ENCODE measurements at places on chromosomes 1 and 21.

DNA sequence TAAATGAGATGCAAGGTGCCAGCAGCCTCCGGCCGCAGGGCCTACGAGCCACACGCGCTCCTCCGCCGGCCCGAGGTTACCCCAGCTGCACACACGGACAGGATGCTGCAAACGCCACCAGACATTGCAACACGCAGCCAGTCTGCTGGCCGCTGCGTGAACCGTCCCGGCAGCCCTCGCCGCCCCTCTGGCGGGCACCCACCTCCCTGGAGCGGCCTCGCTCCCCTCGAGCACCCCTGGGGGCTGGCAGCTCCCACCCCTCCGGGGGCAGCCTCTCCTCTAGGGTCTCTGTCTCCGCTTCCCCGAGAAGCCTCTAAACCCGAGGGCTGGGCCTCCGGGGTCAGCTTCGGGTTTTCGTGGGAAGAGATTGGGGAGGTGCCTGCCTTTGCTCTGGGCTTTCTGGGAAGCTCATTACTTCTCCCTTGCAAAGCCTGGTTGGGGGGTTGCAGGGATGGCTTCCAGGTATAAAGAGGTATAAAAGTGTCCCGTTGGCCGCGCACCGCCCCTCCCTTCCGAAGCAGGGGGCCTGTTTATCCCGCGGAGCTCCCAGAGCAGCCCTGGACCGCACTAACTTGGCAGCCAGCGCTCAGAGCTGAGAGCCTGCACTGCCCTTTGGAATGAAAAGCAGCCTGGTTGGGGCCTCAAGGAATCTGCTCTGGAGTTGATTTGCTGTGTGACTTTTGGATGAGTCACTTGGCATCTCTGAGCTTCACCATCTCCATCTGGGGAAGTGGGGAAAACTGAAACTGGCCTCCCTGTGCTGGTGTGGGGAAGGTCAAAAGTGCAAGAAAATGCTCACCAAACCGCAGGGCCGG lies 21.8 kb downstream of the DHRS3 start:
- no peak for DNase-seq

- peak; percentile 40 for DNase-seq
Observed at GRCh38 chr1:42176902-42177519, 12.5 kb upstream of the GUCA2A start.

GRCh38 chr1:215970406-215970805 lies 403.3 kb downstream of the KCTD3 start:
- no peak for DNase-seq

DNA sequence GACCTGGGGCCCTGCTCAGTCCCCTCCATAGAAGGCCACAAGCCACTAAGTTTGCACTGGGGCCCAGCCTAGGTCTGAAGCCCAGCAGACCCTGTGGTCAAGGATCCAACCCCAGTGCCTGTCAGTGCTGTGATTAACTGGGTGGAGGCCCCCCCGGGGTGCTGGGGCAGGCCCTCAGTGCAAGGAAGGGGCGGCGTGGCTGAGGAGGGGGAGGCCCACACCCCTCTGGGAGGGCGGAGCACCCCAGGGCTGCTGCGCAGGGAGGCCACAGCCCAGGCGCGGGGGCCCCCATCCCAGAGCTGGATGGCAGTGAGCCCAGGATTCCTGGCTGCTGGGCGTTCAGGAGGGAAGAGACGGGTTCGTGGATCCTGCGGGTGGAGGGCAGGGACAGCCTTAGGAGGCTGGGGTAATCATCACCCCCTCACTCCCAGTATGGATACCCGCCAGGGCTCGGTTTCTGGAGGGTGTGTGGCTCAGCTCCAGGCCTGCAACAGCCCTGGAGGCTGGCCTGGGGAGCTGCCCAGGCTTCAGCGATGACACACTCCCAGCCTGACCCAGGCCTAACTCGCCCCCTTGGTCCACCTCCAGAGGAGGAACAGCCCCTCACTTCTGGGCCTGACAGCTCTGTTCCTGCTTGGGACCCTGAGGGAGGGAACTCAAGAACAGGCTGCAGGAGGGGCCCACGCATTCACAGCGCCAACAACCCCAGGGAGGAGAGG lies 890 bp downstream of the GJC2 start:
- no peak for DNase-seq

- DNase-seq = no peak
Observed at GRCh38 chr1:172724765-172725613, 66.1 kb downstream of the FASLG start.

- DNase-seq = peak; percentile 95
Observed at GRCh38 chr21:37564341-37564923, 197.9 kb downstream of the DYRK1A start.

- DNase-seq = no peak
Observed at GRCh38 chr1:107833061-107833460, 131.9 kb downstream of the VAV3 start.

GRCh38 chr21:33518899-33519298 lies 23.0 kb downstream of the GART start:
- DNase-seq = no peak

- DNase-seq = no peak
Observed at GRCh38 chr1:24567792-24568388, 12.0 kb downstream of the NCMAP start.

DNA sequence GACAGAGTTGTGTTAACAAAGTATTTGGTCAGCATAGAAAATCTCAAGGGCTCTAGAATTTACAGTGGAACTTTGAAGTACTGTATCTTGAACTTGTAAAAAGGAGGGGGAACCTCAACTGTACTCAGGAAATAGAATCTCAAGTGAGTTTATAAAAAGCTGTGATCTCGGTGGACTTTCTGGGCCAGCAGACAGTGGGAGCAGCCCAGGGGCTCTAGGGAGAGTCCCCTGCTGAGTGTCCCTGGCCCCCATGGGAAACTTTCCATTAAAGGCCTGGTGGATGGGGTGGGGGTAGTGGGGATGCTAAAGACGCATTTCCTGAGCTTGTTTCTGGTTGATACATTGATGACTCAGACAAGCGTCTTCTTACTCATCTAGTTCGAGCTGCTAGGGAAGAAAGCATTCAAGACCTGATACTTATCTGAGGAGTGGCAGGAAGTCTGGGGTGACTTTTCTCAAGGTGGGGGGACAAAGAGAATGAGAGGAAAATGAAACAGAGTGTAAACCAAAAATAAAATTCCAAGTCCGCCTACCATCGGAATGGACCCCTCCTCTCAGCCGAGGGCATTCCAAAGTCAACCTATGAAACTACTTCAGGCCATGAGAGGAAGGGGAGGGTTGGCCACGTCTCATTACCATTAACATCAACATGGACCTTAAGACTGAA lies 65.5 kb downstream of the NID1 start:
- peak; percentile 50 for DNase-seq

DNA sequence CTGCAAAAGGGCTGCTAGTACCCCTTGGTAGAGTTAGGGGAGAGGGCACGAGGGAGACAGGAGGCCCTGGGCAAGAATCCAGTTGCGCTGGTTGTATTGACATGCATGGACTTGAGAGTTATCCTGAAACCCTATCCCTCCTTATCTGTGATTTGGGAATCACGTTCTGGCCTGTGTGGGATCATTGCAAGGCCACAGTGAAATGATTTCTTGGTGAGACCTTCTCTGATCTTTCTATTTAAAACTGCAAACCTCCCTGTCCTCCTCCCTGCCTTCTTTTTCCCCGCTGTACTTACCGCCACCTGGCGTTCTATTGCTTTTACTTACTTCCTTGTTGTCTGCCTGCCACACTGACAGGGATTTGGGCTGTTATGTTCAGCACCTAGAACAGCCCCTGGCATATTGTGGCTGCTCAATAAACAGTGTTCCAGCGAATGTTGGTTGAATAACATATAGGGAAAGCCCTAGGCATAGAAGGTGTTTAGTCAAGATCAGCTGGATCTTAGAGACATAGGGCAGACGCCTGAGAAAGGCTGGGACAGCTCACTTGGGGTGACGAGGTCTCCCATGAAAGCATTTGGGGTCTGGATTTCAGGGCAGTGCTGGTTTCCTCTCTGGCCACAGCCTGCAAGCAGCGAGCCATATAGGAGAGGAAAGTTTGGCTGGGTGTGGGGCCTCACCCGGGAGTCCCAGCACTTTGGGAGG lies 25.6 kb downstream of the ALPL start:
- DNase-seq = peak; percentile 60

DNA sequence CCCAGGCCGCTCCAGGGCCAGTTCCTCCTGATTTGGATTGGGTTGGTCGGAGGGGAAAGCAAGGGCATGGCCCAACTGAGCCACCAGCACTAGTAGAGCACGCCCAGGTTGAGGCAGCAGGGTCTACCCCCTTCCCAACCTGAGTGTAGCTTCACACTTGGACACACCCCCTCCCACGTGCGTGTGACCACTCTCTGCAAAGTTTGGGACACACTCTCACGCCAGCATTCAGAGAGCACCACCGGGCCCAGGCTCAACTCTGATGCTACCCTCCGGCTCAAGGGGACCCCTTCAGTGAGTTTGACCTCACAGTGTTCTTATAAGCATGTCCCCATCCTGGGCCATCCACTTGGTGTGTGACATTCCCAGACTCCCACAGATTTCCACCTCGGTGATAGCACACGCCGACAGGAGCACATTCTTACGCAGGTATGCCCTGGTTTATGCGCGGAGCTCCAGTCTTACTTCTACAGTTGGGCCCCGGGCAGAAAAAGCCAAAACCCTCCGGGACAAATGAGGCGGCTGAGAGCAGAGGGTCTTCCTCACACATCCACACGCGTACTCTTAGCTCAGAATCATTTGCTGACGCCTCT lies 3.0 kb upstream of the DMRTA2 start:
- no peak for DNase-seq

GRCh38 chr1:162699366-162699765 lies 67.1 kb downstream of the DDR2 start:
- no peak for DNase-seq

GRCh38 chr1:155479205-155479604 lies 83.4 kb downstream of the ASH1L start:
- peak; percentile 41 for DNase-seq

DNA sequence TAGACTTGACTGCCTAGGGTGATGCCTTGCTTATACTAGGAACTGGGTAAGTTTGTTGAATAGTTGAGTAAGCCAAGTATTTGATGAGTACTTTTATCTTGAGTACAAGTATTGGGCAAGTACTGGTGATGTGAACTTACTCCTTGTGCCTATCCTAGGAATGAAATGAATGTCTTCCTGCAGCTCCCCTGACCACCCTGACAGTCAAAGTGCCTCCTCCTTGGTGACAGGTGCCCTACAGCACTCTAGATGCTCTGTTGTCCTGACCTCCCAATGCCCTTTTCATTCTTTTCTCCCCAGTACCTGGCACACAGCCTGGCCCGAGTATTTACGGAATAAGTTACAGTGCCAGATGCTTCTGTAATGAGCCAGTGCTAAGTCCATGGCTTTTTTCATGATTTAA lies 25.5 kb downstream of the PCSK9 start:
- no peak for DNase-seq

GRCh38 chr1:24859063-24860010 lies 70.7 kb downstream of the RUNX3 start:
- DNase-seq = no peak

- peak; percentile 41 for DNase-seq
Observed at GRCh38 chr1:9289711-9290485, 2.8 kb upstream of the SPSB1 start.

DNA sequence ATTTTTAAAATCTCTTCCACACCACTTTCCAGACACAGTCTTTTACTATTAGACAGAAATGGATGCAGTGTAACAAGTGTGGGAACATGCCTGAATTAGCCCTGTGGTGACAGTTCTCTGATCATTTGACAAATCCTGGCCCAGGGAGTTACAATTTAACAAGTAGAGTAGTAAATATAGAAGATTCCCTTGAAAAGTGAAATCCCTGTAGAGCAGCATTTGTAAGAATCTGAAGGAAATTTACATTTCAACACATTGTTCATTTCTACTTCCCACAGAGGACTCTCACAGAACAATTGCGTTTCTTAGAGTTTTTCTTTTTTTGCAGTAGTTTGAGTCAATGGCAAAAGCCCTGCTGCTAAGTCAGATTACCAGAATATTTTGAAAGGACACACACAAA lies 458.3 kb upstream of the BRINP3 start:
- no peak for DNase-seq

- DNase-seq = no peak
Observed at GRCh38 chr1:228818928-228819630, 83.8 kb downstream of the RHOU start.

- no peak for DNase-seq
Observed at GRCh38 chr21:15754640-15755039, 24.9 kb downstream of the USP25 start.

DNA sequence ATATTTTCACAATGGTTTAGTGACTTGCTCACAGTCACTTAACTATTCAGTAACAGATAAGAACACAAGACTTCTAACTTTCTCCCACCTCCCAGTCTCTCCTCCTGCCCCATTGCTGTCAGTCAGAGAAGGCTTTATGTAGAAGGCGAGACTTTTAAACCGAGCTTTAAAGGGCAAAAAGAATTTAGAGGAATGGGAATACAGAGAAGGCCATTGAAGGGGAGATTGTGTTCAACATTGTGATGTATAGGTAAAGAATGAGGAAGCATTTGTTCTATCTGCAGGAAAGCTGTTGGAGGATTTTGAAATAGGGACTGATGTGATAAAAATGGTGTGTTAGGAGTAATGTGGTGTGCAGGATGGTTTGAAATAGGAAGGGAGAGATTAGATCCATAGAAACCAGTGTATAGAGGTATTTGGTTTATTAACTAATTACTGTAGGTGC lies 7.3 kb downstream of the POU2F1 start:
- DNase-seq = no peak

Data from A673 (cell line).